Endothelial cell (in vitro differentiated cells): ENCODE measurements at places on chromosomes 2 and 18.

DNA sequence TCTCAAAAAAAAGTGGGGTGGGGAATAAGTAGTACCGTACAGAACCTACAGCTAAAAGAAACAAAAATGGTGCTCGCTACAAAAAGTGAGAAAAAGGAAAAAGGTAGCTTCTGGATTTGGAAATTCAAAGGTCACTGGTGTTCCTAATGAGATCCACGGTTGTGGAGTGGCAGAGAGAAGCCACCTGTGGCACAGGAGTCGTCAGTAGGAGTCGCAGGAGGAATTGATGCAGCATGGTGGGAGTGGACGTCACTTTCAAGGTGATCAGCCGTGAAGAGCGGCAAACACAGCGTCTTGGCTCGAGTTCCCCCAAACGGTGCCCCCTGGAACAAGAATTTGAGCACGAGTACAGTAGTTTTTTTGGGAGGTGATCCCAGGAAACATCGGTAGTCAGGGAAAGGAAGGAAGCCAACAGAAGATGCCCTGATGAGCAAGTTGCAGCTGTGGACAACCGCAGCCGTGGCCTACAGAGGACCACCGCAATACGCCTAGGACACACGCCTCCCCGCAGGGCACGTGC lies 1.4 kb upstream of the TTL start:
- H3K4me3 ChIP-seq: peak overlapping the region; percentile 99
- H3K27me3 ChIP-seq: peaks cover 4% of the 10 kb centered on the region
- H3K27ac ChIP-seq: peak overlapping the region; percentile 75
- no peak for DNase-seq
- H3K4me1 ChIP-seq: peaks cover 31% of the 10 kb centered on the region
- peaks cover 13% of the 10 kb centered on the region for H3K36me3 ChIP-seq

DNA sequence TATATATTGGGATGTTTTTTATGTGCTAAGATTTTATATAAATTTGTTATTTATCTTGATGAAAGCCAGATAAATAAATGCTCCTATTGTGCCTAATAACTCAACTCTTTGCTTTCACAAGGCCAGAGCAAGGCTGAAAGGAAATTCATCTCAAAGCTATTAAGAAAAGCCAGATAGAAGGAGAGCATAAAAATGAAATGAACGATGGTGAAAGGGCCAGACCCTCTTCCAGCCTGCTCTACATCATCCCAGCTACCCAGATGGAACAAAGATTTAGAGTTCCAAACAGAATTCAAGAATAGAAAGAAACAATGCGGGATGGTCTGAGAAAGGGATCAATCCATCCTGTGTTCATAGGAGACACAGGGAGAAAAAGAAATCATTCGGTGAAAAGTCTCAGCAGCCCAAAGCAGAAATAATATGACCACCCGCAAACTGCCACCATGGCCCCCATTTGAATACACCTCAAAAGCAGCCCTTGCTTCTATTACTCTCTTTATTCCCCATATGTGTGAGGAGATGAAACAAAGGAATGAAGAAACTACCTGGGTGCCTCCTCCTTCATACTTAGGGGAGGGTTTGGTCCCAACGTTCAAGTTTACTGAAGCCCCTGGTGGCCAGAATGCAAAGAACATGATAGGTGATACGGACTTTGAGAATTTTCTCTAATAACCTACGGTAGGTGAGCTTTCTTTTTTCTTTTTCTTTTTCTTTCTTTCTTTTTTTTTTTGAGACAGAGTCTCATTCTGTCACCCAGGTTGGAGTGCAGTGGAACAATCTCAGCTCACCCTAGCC lies 110.1 kb upstream of the FBXO11 start:
- no peak overlapping the region for H3K4me3 ChIP-seq
- H3K27ac ChIP-seq: no peak overlapping the region
- peaks cover 9% of the 10 kb centered on the region for H3K4me1 ChIP-seq

DNA sequence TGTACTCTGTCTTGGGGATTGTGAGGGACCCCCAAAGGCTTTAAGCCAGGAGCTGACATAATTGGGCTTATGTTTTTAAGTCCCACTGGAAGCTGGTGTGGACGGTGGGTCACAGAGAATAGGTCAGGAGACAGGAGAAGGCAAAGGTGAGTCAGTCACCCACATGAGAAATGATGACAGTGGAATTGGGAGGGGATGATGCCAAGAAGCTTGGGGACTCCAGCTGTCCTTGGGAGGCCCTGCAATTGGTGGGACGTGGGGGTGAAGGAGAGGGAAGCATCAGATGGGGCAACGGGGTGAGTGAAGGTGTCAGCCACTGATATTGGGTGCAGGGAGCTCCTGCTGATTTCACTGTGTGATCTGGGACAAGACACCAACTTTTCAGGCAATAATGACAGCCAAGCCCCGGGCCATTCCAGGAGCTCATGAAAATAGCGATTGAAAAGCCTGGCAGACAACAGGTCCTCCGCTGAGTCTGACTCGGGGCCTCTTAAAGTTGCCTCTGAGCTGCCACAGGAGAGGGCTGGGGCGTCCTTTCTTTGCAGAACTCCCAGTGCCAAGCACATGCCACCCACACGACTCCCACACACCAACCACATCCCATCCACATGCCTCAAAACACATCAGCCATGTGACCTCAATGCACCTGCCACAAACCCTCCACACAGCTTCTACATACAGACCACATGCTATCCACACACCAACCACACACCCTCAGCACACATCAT lies 13.4 kb downstream of the TNS1 start:
- H3K4me3 ChIP-seq: no peak overlapping the region
- DNase-seq: no peak
- H3K36me3 ChIP-seq: no peaks in the 10 kb centered on the region
- peak overlapping the region; percentile 44 for H3K27ac ChIP-seq
- H3K4me1 ChIP-seq: peaks cover 13% of the 10 kb centered on the region

GRCh38 chr18:62081248-62081647 lies 105.6 kb downstream of the PIGN start:
- no peak overlapping the region for H3K4me3 ChIP-seq
- peaks cover 1% of the 10 kb centered on the region for H3K27me3 ChIP-seq
- H3K27ac ChIP-seq: no peak overlapping the region
- no peaks in the 10 kb centered on the region for H3K36me3 ChIP-seq
- DNase-seq: no peak
- no peaks in the 10 kb centered on the region for H3K4me1 ChIP-seq

DNA sequence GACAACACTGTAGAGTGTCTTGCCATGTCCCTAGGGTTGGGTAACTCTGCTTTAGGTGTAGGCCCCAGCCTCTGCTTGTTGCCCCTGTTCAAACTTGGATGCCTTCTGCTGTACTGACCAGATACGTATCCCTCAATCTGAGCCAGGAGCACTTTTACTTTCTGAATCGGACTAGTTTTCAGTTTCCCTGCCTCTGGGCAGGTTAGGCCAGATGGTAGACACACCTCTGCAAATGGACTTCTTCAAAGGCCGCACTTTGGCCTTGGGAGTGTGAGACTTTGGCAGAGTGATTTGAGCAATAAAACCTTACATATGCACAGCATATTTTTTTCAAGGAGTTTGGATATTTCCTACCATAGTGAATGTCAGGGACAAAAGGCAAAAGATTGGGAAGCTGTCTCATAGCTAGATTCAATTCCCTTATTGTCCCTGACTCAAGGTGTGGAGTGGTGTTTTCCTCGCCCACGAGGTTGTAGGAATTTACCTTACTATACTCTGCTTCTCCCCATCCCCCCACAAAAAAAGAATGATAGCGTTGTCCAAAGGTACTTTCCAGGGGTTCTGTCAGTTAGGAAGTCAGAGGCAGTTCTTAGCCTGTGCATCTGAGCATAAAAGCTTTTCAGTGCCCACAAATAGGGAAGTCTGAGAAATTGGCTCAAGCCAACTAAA lies 15.3 kb upstream of the PARD3B start:
- H3K27me3 ChIP-seq: peaks cover 2% of the 10 kb centered on the region
- no peaks in the 10 kb centered on the region for H3K4me1 ChIP-seq
- no peak overlapping the region for H3K4me3 ChIP-seq
- H3K27ac ChIP-seq: no peak overlapping the region
- H3K36me3 ChIP-seq: no peaks in the 10 kb centered on the region
- DNase-seq: no peak
